ENCODE measurements at places on chromosomes 7 and 10.

- no peak for DNase-seq
These were observed 732 bp upstream of the LRRC18 start for GRCh38 chr10:48940372-48940771.

GRCh38 chr10:102163342-102163989 is 11.3 kb downstream of the NOLC1 start:
- DNase-seq: no peak

- DNase-seq: no peak
These were observed 14.5 kb upstream of the VCL start for GRCh38 chr10:73983096-73984047.

DNA sequence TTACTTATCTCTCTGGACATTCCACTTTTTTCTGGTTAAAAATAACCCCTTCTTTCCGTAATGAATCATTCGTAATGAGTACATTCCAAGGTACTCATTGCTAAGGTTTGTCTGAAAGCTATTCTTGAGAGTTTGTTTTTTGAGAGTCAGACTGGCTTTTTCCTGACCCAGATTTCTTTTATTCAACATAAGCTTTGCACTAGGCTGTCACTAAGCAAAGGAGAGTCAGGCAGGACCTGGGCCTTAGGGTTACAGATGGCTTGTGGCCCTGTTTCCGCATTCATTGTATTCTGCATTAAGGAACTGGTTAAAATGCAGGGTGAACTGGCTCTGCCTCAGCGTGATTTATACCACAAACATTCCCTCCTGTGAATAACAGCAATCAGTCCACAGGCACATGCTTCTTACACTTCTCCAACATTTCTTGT is 84.1 kb downstream of the POM121L12 start:
- no peak for DNase-seq

DNA sequence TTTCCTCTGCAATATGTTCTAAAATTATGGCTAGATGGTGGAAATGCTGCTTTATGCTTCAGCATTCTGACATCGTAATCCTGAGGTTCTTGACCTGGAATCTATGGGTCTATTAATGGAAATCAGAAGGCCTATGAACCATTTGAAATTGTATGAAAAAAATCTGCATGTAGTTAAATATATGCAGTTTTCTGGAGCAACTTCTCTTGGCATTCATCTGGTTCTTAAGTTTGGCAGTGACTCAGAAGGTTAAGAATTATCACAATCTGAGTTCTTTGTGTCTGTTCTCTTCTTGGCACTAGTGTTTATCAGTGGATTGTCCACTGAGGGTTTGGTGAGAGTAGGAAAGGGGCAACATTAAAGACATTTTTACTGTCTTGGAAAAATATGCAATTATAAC is 71.1 kb upstream of the FZD1 start:
- DNase-seq: no peak

- no peak for DNase-seq
These were observed 144.9 kb downstream of the UBE2H start for GRCh38 chr7:129807863-129808262.

GRCh38 chr10:69652857-69653199 is 22.8 kb downstream of the FAM241B start:
- DNase-seq: no peak

DNA sequence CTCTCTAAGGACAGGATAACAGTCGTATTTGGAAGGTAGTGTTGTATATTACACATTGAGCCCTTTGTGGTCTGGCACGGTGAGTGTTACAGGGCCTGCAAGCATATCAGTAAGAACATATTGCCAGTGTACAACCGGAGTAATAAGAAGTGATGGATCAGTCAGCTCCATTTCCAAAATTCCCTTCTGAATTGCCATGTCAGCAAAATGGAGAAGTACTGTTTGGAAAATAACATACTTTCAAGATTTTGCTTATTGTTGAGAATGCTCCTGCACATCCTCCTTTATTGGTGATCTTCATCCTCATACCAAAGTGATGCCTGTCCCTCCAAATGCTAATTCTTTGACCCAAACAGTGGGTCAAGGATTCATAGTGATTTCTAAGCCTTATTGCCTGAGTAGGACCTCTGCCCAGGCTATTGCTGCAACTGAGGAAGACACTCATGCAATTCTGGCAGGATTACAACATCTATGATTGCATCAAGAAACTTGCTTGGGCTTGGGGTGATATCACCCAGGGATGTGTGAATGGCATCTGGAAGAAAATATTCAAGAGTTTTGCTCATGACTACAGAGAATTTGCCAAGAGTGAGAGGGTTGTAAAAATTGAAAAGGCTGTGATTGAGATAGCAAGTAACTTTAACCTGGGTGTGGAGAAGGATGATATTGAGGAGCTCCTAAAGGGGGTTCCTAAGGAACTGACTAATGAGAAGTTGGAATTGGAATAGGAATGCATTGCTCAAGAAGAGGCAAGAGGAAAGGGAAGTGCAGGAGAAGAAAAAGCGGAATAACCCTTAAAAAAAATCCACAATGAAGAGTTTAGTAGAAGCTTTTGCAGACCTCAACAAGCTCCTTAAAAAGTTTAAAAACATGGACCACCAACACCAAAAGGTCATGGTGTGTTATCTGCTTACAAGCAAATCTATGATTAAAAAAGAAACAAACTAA is 452.2 kb upstream of the SORCS1 start:
- no peak for DNase-seq

- DNase-seq: no peak
These were observed 179.4 kb downstream of the CACNA2D1 start for GRCh38 chr7:82263920-82264782.

DNA sequence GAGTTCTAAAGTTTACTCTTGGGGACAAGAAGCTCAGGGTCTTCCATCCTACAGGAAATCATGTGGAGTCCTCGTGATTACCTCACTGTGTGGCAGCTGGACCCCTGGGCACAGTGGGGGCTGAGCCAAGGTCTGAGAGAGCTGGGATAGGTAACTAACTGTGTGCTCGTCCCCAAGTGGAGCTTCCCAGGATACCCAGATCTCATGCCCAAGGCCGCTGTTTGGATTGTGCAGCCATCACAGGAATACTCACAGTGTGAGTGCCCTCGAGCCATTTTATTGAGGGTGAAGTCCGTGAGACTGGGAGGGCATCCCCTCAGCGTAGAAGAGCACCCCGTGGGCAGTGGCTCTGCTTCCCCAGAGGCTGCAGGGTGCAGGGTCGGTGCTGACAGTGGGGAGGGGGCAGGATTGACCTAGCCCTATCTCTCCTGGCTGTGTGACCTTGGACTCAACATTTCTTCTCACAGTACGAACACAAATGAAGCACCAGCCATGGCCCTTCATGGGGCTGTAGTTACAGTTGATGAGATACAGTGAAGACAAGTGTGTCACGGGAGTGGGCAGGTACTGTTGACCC is 69.6 kb upstream of the LEP start:
- DNase-seq: no peak

GRCh38 chr10:101609481-101609880 is 21.4 kb downstream of the DPCD start:
- no peak for DNase-seq

- DNase-seq: no peak
These were observed 13.7 kb downstream of the NRAP start for GRCh38 chr10:113650172-113650571.

DNA sequence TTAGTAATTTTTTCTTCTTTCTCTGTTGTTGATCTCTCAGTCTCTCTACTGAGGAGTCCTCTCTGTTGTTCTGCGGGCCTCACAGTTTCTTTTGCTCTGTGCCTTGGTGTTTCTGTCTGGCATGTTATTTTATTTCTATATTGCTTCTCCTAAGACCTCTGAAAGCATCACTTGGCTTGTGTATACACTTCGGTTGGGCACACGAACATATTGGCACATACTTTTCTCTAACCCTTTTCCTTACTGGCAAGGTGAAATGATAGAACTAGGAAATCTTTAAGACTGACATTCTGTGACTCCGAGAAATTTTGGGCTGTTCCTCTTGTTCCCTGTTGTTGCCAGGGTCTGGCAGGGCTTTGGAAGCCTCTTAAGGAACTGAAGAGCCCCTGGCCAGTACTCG is 148.9 kb downstream of the CELF2 start:
- DNase-seq: no peak

- no peak for DNase-seq
These were observed 23.4 kb upstream of the NPS start for GRCh38 chr10:127525686-127526085.

DNA sequence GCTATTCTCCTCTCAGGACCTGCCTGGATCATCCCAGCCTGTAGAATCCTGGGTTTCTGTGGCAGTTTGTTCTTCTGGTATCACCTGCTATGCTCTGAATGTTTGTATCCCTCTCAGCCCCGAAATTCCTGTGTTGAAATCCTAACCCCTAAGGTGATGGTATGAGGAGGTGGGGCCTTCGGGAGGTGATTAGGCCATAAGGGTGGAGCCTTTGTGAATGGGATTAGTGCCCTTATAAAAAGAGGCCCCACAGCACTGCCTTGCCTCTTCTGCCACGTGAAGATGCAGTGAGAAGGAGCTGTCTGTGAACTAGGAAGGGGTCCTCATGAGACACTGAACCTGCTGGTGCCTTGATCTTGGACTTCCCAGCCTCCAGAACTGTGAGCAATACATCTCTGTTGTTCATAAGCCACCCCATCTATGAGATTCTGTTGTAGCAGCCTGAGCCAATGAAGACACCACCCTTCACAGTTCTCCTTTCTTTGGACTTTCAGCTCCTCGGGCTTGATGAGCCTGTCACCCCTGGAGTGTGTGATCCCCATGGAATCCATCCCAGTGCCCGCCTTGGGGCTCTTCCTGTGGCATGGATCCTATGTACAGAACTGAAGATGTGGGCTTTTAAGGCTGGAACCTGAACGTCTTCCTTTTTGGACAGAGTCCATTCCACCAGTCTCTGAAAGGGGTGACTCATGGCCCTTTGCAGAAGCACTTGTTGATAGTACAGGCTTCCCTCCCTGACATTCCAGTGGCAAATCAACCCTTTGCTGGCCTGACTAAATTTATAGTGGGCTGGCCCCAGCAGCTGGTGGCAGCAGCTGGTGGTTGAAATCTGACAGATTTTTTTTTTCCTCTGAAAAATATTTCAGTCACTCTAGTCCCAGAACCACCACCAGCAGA is 138.0 kb downstream of the TACC2 start:
- no peak for DNase-seq

DNA sequence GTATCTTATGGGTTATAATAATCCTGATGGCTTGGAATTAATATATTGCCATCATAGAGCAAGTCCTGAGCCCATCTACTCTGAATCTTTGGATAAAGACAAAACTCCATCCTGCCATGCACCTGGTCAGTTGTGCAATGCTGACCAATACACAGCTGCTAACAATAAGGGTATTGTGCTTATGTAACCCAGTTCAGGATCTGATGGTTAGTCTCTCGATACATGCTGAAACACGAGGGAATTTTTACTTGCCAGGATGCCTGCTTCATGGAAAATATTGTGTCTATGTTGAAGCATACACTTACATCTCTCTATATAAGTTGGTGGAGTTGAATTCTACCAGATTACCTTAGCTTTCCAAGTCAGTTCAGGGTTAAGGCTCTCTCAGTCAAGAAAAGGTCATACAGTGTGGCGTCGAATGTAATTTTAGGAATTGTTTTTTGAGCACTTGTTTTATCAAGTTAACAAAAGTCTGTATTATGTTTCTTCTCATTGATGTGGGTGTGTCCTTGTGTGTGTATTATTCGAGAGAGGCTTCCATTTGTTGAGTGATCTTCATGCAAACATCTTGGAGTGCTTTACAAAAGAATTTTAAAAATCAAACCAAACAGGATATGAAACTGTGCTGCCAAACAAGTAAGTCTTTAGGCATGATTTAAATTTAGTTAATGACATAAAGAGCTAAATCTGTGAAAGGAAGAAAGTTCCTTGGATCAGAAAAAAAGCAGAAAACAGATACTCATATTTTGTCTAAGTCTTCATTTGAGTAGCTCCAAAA is 449.1 kb downstream of the SUGCT start:
- DNase-seq: no peak

DNA sequence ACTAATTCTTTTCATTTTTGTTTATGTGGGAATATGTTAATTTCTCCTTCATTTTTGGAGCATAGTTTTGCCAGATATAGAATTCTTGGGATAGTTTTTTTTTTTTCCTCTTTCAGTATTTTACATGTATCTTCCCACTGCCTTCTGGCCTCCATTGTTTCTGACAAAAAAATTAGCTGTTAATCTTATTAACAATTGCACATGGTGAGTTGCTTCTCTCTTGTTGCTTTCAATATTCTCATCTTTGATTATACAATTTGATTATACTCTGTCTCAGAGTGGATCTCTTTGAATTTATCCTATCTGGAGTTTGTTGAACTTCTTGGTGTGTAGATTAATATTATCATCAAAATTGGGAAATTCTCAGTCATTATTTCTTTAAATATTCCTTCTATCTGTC is 41.4 kb upstream of the HABP2 start:
- DNase-seq: no peak

DNA sequence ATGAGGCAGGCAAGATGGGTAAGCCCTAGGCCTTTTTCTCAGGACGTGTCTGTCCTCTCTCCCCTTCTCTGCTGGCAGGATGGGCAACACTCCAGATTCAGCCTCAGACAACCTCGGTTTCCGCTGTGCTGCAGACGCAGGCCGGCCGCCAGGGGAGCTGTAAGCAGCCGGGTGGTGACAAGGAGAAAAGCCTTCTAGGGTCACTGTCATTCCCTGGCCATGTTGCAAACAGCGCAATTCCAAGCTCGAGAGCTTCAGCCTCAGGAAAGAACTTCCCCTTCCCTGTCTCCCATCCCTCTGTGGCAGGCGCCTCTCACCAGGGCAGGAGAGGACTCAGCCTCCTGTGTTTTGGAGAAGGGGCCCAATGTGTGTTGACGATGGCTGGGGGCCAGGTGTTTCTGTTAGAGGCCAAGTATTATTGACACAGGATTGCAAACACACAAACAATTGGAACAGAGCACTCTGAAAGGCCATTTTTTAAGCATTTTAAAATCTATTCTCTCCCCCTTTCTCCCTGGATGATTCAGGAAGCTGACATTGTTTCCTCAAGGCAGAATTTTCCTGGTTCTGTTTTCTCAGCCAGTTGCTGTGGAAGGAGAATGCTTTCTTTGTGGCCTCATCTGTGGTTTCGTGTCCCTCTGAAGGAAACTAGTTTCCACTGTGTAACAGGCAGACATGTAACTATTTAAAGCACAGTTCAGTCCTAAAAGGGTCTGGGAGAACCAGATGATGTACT is 13.1 kb downstream of the PHKG1 start:
- no peak for DNase-seq

DNA sequence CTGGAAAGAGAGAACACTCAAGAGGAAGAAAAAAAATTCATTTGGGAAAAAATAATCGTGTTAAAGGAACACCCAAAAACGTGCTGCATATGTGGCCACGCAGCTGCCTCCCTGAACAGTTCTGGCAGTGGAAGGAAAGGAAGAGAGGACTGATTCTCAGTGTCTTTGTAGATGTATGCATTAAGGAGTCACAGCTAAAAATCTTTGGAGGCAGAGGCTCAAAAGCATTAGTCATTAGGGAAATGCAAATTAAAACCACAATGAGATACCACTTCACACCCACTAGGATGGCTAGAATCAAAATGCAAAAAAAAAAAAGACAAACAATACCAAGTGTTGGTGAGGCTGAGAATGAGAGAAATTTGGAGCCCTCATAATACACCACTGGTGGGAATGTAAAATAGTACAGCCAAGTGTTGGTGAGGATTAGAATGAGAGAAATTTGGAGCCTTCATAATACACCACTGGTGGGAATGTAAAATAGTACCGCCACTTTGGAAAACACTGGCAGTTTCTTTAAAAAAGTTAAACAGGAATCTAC is 134.7 kb downstream of the SLIT1 start:
- DNase-seq: no peak

- no peak for DNase-seq
These were observed 5.9 kb upstream of the LDB3 start for GRCh38 chr10:86662186-86663045.
